NCI-H2081 treated with DMSO at 0.1 percent for 48 hours (cell line): ENCODE measurements at places on chromosomes 4 and X.

DNA sequence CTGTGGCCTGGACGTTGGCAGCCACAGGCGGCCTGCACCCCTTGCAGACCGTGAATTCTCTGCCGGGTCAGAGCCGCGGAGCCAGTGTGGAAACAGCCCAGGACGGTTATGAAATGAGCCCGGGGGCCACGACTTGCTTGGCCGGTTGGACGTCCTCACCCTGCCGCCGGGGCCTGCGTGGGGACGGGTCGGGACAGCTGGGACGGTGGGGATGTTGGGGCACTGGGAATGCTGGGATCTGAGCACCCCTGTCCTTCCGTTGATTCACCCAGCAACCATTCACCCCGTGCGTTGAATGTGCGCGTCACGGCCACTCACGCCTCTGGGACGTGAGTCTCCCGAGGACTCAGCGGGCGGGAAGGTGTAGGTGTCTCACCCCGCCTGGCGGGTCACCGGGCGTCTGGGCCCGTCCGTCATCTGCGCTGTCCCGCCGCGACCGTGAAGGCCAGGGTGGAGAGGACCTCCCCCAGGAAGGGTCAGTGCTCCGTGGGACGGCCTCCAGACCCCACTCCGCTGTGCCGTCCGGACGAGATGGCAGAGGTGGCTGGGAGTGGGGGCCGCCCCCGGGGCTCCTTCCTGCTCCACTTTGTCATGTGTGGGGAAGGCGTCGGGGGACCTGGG lies 4.5 kb upstream of the PLCXD1 start:
- no peak for DNase-seq

GRCh38 chr4:36332782-36333131 lies 51.3 kb downstream of the DTHD1 start:
- no peak for DNase-seq

- DNase-seq: no peak
Observed at GRCh38 chrX:150651906-150652305, 41.3 kb upstream of the MTMR1 start.

- no peak for DNase-seq
Observed at GRCh38 chr4:16579866-16580265, 318.6 kb downstream of the LDB2 start.

DNA sequence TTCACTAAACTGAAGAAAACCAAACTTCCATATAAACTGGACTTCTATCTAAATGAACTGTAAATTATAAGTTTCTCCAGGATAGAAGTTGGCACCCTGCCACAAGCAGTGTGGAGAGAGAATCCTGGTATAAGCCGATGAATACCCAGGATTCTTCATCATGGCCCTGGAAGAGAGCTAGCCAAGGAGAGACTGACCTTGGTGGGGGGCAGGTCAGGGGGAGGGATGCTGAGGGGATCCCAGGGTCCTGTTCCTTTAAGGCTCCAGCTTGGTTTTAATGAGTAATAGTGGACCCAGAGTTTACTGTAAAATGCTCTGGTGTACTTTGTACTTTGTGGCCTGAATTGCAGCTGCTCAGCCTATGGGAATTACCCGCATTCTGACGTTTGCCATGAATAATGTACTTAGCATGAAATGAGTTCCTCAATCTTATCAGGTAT lies 16.9 kb downstream of the RASSF6 start:
- no peak for DNase-seq

- DNase-seq: no peak
Observed at GRCh38 chrX:12986886-12987285, 12.0 kb downstream of the TMSB4X start.

DNA sequence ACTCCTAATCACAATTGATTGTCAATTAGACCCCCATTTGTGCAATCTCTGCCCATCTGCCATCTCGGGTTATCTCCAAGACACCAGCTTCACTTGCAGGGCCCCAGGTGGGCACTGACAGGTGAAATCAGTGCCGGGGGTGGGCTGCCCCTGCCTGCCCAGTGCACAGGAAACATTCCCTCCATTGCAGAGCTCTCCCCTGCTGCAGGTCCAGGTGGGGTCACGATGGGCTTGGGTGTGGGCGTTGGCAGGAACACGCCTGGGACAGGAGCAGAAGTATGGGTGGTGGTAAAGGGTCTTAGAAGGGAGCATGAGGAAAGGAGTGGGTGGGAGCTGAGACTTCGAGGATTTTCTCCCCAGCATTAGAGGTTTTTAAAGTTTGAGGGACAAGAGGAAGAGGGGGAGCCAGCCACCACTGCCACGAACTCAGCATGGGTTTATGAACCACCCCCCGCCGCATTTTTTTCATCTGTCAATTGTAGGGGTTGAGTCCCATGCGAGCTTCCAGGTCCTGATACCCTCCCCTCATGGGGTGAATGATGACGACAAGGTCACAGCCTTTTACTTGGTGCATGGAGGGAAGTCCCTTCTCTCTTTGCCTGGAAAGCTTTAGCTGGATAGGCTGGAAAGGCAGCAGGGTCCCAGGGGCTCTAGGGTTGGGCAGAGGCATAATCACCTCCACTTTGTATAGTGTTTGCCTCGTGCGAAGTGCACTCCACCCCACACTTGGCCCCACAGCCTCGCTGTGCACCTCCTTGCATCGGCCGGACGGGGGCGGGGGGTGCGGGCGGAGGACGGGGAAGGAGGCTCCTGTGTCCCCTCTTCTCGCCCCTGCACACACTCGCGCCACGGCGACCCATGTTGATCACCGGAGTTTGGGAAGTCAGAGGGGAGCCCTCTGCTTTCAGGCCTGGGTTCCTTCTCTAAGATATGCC lies 3.5 kb upstream of the NKX1-1 start:
- DNase-seq: no peak

DNA sequence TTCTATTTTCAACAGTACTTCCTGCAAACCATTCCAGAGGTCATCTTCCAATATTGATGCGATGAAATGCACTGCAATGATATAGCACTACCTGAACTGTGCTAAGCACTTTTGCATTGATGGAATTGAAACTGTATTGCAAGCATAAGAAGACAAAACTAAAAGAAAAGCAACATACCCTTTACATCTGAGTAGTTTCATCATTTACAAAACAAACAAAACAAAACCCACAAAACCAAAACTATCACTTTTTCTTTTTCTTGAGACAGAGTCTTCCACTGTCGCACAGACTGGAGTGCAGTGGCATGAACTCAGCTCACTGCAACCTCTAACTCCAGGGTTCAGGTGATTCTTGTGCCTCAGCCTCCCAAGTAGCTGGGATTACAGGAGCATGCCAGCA lies 120.1 kb upstream of the NAP1L5 start:
- DNase-seq: no peak

DNA sequence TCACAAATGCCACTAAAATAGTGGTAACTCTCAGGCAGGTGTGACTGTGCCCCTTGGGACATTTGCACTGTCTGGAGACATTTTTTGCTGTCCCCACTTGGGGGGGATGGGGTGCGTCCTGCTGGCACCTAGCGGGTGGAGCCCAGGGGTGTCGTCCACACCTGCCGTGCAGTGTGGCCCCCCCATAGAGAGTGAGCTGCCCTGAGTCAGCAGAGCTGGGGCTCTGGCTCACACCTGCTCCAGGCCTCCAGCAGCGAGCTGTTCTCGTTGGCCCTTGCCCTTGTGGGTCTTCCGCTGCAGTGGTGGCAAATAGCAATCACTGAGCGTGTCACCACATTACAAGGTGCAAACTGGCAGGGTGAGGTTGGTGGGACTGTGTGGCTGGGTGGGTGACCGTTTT lies 64.6 kb downstream of the CLDN34 start:
- no peak for DNase-seq

DNA sequence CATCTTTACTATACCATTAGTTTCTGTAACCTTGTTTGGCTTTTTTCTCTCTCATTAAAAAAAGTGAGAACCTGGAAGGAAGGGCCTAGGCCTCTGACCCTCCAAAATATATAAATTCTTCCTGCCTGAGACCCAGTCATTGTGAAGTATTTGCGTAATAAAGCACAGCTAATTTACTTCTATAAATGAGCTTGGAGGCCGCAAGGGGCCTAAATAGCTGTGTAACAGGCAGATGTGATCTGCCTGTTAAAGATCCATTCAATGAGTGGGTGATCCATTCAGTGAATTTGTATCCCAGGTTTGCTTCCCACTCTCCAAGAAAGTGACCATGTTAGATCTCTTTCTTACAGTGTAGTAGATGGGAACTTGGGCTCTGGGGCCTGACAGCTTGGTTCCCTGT lies 595 bp upstream of the PYURF start:
- DNase-seq: no peak

DNA sequence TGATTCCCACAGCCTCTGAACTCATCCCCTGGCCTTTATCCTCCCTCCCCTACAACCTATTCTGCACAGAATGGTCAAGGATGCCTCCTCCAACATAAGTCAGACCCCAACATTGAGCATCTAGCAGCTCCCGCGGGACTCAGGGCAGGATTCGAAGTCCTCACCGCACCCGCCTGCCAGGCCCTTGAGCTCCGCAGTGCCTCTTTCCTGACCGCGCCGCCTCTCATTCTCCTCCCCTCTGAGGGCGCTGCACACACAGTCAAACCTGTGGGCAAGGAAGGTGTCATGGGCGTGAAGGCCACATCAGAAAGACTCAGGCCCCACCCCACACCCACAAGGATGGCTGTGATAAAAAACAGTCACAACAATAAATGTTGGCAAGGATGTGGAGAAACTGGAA lies 84.1 kb downstream of the CPZ start:
- no peak for DNase-seq

DNA sequence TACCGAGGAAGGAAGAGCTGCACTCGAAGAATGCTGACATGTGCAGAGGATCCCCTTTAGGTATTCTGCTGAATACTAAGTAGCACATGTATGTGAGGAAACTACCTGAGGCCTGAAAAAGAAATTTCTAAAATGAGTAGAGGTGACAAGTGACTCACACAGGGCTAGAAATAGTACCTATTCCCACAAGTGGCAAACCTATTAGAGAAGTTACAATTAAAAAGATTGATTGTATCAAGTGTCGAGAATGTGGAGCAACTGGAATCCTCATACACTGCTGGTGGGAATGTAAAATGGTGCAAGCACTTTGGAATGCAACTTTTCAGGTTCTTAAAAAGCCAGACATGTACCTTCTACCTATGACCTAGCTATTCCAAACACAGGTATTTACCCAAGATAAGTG lies 47.4 kb downstream of the CCSER1 start:
- DNase-seq: no peak

GRCh38 chrX:21373637-21374162 lies 518 bp upstream of the CNKSR2 start:
- no peak for DNase-seq

GRCh38 chrX:16119353-16120220 lies 3.8 kb upstream of the GRPR start:
- DNase-seq: no peak

GRCh38 chr4:152682143-152682941 lies 2.5 kb upstream of the TMEM154 start:
- DNase-seq: no peak

DNA sequence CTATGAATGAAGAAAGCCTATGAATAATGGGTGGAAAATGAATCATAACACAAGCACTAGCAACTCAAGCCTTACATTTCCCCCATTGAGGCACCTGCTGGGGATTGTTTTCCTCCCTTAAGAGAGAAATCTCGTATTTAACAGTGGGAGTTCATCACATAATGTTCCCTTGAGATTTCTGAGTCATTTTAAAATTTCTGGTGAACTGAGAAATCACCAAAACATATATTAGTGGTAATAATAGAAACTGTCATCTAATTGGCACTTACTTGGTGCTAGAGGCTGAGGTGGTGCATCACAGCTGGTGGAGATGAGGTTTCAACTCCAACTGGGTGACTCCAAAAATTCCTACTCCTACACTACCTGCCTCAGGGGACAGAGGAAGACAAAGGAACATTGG lies 561.3 kb upstream of the LCORL start:
- no peak for DNase-seq

GRCh38 chrX:71291381-71291780 lies 7.9 kb downstream of the NONO start:
- no peak for DNase-seq

DNA sequence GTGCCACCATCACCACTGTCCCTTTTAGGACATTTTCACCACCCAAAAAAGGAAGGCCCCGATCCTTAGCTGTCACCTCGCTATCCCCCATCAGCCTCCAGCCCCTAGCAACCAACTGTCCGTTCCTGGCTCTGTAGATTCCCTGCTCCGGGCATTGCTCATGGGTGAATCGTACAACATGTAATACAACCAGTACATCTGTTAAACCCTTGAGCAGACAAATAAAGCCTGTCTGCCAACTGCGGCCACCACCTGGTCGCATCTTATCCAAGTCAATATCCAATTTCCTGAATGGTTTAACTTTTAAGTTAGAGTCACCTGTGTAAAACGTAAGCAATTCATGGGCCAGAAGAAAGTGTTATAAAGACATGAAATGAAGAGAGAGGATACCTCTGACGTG lies 251.9 kb downstream of the AFAP1 start:
- no peak for DNase-seq

DNA sequence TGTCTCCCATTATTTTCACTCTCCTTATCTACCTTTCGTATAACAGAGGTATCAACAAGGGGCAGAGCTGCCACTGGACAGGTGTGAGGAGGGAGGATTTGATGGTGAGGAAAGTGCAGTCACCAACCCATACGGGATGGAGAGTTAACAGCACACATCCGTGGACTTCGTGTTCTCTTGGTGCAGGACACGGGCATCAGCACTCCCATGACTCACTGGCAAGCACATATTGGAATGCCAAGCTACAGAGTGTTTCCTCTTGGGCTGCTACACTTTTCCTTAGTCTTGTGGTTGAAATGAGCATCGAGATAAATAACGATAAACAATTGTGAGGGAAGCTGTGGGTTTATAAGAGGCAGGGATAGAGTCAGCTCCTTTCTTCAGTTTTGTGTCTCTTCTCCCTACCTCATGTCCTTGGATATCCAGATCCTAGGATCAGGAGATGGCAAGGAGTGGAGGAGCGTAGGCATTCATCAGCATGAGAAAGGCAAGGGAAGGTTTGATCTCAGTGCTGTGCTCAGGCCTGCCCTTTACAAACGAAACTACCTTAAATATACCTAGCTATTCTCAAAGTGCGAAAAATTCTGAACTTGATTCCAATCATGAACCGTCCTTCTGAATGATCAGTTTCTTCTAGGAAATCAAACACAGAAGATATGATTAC lies 96.3 kb downstream of the ZNF827 start:
- DNase-seq: no peak

DNA sequence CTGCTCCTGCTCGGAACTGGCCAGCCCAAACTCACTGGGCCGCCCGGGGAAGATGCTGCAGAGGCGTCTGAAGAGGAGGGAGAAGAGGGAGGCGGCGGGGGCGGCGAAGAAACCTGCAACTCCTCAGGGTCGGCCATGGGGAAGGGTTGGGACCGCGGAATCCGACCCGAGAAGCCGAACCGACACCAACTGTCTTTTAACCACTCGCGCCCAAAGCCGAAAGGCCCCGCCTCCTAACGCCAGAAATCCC lies at the start of gene C4orf46:
C4orf46 (minus strand) TSS at position 223 of the 250 bp plus-strand sequence; CDS start at position 137, 86 bp downstream.
- DNase-seq: no peak

- DNase-seq: no peak
Observed at GRCh38 chr4:188661502-188661901, 522.3 kb downstream of the TRIML1 start.

- no peak for DNase-seq
Observed at GRCh38 chr4:70728091-70728490, 6.3 kb downstream of the RUFY3 start.

DNA sequence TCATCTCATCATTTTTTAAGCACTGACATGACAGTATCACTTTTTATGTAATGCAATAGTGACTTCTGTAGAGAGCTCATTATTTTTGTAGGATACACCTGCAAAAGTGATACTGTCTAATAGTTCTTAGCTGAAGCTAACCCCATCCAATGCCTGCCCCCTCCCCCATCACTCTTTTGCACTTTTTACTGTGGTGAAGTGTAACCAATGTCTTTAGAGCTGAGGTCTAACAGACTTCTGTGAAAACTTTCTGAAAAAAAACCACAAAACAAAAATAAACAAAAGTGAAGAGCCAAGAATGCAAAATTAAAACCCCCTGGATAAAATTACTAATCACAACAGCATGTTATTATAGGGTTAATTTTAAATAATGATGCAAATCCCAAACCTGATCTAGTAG lies 301.1 kb downstream of the ANK2 start:
- no peak for DNase-seq
